ENCODE measurements at places on chromosomes 1 and 21.
A peak's percentile ranks its signal among the peaks of the same experiment; 100 is the strongest.

DNA sequence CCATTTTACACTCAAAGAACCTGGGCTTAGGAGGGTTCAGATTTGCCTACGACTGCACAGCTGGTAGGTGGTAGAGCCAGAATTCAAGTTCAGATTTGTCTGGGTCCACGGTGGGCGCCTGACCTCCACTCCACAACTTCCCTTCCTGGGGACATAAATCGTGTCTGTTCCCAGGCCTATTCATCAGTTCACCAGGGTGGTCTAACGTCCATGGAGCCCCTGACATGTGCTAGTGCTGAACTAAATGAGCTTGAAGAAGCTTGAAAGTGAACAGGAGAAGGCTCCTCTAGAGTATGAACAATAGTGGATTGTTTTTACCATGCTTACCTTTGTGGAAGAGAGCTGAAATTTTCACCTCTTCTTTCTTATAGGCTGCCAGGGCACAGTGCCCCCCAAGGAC is 32.5 kb upstream of the KIF1B start:
- DNase-seq, result no peak

- DNase-seq, result no peak
Measured at GRCh38 chr1:230836793-230837192, 31.5 kb downstream of the C1orf198 start.

DNA sequence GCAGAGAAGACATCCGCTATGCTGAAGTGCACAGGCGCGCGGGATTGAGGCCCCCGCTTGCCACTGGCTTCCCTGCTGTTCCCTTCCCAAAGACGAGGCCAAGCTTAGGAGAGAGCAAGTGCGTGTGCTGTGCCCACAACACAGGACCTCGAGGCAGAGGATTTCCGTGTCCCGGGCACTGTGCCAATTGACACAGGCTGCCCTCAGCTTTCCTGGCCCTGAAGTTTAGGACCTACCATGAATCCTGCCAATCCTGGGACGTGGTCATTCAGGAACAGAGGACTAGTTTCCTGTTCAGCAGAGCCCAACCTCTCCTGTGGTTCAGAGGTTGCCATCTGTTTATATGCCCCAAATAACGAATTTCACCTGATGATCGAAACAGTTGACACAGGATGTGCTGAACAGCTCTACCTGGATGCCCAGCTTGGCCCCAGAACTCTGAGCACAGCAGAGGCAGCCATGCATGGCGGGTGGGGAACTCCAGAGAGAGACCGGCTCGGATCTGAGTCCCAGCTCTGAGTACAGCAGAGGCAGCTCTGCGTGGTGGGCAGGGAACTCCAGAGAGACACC is 22.0 kb downstream of the SLC37A1 start:
- no peak for DNase-seq

DNA sequence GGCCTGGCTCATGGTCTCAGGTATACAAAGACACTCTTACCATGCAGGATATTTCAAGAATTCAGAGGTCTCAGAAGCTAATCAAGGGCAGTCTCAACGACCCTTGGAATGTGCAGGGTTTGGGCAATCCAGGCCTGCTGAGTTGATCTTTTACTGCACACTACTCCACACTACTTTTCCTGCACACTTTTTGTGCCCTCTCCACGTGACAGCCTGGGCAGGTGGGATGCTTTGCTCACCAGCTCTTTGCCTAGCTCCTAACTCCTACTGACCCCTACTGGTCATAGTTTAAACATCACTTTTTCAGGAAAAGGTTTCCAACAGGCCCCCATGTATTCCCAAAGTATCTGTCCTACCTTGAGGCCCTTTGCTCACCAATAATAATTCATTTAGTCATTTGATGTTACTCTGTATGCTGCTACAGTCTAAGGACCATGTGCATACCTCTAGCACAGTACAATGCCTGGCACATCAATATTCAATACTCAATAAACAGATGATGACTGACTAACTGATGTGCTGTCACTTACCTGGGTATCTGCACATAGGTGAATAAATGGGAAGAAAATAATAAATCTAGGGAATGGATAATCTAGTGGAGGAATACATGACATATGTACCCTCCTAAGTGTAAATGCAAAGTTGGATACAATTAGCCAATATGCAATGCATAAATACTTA is 9.6 kb downstream of the DUSP23 start:
- no peak for DNase-seq

- DNase-seq, result no peak
Measured at GRCh38 chr21:34205811-34206571, 132.6 kb downstream of the MRPS6 start.

DNA sequence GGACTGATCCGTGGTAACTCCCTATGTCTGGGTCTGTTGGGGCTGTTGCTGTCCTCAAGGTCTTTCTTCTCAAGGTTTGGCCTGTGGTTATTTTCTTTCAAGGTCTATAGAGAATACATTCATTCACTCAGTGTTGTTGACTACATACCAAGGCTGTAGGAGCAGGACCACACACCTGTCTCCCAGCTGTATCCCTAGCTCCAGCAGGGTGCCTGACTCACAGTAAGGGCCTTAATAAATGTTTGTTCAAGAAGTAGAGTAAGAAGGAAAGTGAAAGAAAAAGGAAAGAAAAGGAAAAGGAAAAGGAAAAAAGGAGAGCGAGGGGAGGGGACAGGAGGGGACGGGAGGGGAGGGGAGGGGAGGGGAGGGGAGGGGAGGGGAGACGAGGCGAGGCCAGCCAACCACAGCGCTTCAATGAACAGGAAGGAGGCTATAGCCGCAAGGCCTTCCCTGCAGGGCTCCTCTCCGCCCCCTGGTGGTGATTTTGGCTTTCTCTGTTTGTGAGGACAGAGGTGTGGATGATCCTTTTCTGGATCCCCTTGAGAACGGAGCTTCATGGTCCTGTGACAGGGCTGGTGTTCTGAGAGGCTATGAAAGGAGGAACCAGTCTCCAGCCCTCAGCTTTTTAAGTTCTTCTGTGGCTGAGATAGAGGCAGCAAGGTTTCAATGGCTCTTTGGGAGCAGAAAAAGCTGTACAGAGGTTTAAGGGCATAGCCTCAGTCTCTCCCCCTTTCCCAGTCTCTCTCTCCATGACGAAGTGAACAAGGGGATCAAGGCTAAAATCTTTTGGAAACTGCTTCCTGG is 30.6 kb upstream of the LCE5A start:
- DNase-seq, result no peak

- DNase-seq, result no peak
Measured at GRCh38 chr1:33516428-33516827, 44.0 kb downstream of the ZSCAN20 start.

- DNase-seq, result no peak
Measured at GRCh38 chr1:103180660-103181059, 72.3 kb upstream of the COL11A1 start.

GRCh38 chr1:171983584-171983983 is 142.3 kb downstream of the DNM3 start:
- DNase-seq, result peak; percentile 60

GRCh38 chr1:13687151-13687715 is 12.8 kb upstream of the PRDM2 start:
- DNase-seq, result no peak

- DNase-seq, result no peak
Measured at GRCh38 chr1:13888351-13888986, 188.5 kb downstream of the PRDM2 start.

DNA sequence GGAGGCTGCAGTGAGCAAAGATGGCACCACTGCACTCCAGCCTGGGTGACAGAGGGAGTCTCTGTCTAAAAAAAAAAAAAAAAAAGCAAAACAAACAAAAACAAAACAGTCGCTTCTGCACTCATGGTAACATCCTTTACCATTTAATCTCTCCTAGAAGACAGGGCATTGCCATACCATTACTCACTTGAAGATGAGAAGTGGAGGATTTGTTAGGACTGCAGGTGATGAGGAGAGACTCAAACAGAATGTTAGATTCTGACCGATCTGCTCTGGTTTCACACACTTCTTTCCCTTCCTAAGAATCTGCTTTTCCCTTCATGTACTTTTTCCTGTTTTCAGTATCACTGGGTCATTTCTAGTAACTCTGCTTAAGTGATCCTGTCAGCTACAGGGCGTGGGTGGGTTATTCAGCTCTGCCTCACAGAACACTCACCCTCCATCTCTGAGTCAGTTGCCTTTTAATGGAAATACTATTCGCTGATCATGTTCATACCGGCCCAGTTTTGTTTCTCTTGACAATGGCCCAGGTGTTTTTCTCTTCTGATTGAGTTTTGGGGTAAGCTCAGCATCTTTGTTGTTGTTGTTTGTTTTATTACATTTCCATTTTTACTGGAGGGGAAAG is 148.0 kb upstream of the ERG start:
- DNase-seq, result no peak

DNA sequence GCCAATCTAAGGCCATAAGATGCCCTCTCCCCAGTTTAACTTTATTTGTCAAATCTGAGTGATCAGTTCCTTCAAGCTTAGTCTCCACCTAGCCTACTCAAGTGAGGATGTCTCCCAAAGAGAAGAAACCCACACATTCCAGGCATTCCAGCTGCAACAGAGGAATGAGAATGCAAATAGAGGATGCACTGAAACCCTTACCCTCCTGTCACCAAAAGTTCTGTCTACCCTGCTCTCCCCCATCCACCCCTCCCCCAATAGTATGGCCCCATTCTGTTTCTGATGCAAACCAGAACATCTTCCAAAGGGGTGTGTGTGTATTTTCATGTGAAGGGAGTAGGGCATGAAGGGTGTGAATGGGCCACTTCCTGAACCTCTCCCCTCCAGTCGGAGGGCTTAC is 3.0 kb downstream of the DUSP23 start:
- no peak for DNase-seq

DNA sequence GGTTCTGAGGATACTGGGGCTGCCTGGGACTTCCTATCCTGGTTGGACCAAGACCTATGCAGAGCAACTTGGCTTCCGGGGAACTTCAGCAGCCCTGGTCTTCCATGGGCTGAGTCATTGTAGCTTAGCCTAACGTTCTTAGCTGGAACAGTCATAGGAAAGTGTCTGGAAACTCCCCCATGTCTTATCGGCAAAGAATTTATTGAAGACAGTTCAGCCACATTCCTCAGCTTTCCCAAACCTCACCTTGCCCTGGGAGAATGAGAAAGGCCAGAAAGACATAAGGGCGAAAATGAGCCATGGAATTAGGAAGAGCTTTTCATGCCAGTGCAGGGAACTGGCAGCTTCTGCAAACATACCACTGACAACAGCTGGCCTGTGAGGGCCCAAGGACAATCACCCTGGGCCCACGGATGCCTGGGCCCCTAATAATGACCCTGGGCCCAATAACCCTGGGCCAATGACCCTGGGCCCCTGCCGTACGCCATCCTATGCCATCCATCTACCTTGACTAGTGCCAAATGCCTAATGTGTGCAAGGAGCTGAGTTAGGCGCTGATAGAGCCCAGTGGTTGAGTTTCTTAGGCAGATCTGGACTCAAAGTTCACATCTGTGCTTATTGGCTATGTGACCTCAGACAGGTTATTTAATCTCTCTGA is 114.4 kb upstream of the GADD45A start:
- peak; percentile 15 for DNase-seq

- no peak for DNase-seq
Measured at GRCh38 chr1:112322983-112323678, 72.9 kb upstream of the CTTNBP2NL start.

DNA sequence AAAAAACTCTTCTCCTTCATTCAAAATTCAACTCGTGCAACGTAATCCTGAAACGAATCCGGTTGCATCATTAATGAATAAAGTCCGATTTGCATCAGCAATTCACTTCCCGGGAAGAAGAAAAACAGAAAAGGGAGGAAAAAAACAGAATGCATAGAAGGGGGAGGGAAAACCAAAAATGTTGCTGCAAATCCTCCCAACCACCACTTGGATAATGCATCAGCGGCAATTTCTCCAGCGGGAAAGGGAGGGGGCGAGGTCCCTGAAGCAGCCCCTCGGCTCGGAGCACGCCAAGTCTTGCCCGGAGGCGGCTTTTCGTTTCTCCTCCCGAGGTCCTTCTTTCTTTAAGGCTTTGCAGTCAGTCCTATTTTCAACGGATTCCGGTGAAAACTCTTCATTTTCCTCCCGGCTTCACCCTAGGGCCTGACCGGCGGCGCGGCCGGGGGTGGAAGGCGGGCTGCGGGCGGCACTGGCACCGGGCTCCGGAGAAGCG is 723 bp downstream of the CDC42BPA start:
- peak; percentile 36 for DNase-seq

All from kidney capillary endothelial cell (primary cell).